ENCODE measurements at places on chromosomes 11 and 22.

GRCh38 chr22:37560608-37561211, 430 bp downstream of the CDC42EP1 start:
- peak; percentile 66 for DNase-seq

GRCh38 chr22:39388261-39389011, 11.1 kb upstream of the TAB1 start:
- peak; percentile 61 for DNase-seq

- no peak for DNase-seq
These were observed 49.8 kb upstream of the PRDM11 start for GRCh38 chr11:45096636-45097035.

- DNase-seq = no peak
These were observed 70.3 kb downstream of the INSC start for GRCh38 chr11:15185021-15185420.

- peak; percentile 25 for DNase-seq
These were observed 101.4 kb downstream of the DBX1 start for GRCh38 chr11:20058749-20059458.

GRCh38 chr11:25776238-25776637, 555.7 kb upstream of the ANO3 start:
- DNase-seq = no peak

DNA sequence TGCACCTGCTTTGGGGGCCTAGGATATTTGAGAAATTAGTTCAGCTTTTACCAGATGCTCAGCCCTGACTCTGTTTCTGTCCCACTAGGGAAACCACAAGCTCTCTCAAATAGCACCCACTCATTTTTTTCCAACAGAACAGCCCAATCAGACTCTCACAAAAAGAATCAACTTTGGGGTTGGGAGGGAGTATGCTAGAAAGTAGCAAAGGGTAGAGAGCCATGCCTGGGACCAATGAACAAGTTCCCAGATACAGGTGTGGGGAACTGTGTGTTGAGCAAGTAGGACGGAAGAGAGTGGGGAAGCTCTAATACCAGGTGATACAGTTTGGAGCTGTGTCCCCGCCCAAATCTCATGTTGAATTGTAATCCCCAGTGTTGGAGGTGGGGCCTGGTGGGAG, 41.1 kb downstream of the TRIM66 start:
- no peak for DNase-seq

DNA sequence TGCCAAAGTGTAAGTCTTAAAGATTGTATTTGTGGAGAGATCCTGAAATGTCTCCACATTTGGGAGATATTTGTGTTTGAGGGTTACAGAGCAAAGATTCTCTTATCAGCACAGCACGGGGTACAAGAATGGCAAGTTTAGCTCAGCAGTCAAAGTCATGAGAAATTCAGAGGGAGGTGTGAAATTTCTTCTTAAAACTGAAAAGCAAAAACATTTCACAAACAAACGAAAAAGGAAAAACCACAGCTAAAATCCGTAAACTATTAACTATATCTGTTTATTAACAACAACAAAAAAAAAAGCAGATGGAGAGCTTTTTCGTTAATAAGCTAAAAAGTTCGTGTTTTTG, 40.9 kb upstream of the ETS1 start:
- DNase-seq = no peak

DNA sequence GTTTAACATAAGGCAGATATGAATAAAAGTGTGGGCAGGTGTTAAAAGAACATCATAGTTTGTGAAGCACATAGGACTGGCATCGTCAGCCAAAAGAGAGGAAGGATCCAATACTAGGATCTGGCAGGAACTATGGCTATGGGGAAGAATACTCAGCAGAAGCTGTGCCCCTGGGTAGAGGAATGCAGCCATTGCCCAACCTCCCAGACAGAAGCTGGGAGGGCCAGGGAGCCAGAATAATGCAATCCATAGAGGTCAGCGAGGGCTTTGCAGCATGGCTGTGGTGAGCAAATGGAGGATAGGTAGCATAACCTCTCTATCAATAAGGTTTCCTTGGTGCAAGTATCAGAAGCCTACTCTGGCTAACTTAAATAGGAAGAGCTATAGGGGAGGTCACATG, 11.7 kb upstream of the CSTF3 start:
- peak; percentile 69 for DNase-seq

GRCh38 chr11:16981651-16982194, 32.5 kb downstream of the PLEKHA7 start:
- DNase-seq = peak; percentile 42

DNA sequence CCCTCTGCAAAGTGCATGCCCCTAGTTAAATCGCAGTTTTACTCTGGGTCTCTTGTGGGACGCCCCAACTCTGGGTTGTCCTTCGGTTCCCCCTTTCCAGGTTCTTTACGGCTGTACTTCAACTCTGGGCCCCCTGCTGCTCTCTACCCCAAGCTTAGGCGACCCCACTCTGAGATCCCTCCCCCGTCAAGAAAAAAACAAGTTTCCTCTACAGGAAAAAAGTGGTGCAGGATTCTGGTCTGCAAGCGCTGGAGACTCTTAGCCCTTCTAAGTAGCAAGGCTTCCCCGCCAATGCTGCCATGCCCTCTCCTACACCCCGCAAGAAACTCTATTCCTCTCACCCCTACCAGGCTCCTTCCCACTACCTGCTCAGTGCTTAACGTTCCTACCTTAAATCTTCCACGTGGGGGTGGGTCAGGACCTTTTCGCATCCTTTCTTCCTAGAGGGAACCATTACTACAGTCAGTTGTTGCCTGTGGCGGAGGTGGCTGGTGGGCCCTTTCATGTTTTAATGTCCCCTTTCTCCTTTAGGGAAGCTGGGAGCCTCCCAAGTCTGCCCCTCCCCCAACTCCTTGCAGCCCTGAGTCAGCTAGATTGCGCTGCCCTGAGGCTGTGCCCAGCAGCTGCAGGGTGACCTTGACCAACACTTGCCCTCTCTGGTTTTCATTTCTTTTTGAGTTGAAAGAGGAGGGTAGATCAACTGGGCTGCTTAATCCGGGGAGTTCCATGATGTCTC, 1.4 kb downstream of the NEFH start:
- DNase-seq = peak; percentile 6

- DNase-seq = no peak
These were observed 41.4 kb upstream of the B3GAT1 start for GRCh38 chr11:134453441-134453840.

DNA sequence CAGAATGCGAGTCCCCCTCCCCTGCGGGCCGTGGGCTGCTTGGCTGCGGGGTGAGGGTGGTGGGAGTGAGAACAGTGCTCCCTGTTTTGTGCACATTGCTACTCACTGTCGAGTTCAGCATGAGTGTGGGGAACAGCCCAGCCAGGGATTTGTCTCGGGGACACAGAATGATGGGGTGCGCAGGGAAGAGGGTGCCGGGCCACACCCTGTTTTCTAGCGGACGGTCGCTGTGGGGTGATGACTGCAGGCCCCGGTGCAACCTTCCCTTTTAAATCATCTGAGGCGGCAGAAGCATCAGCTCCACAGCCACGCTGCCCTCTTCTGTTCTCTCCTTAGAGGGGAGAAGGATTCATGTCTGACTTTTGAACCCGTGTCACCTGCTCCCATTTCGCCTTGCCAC, 1051.2 kb downstream of the TBC1D22A start:
- no peak for DNase-seq

DNA sequence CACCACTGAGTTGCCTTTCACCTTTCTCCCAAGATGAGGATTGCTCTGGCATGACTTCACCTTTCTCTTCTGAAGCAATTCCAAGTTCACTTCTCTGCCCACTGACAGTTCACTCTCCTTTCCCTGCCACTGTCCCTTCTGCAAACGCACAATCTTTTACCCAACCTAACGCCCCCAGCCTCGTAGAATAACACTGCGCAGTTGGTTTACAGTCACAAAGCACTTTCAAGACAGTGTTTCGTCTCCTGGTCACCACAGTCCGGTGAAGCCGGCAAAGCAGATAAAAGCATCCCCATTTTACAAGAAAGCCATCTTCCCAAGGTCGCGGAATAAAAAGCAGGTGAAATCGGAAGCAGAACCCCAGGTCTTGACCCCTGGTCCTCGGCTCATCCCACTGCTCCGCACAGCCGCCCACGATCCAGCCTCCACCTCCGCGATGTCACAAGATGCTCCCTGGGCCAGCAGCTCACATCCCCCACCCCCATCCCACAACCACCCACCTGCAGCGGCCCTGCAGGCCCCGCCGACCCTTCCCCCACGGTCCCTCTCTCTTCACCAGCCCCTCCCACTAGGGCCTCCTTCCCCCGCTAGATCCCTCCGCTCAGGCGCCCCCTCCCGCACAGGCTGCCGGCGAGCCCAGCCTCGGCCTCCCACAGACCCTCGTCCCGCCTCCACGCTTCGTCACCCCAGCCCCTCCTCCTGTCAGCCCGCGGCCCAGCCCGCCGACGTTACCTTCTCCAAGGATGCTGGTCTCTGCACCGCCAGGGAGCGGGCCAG, 585 bp downstream of the PI4KA start:
- peak; percentile 76 for DNase-seq

- no peak for DNase-seq
These were observed 28.3 kb upstream of the PARVB start for GRCh38 chr22:43995798-43996169.

DNA sequence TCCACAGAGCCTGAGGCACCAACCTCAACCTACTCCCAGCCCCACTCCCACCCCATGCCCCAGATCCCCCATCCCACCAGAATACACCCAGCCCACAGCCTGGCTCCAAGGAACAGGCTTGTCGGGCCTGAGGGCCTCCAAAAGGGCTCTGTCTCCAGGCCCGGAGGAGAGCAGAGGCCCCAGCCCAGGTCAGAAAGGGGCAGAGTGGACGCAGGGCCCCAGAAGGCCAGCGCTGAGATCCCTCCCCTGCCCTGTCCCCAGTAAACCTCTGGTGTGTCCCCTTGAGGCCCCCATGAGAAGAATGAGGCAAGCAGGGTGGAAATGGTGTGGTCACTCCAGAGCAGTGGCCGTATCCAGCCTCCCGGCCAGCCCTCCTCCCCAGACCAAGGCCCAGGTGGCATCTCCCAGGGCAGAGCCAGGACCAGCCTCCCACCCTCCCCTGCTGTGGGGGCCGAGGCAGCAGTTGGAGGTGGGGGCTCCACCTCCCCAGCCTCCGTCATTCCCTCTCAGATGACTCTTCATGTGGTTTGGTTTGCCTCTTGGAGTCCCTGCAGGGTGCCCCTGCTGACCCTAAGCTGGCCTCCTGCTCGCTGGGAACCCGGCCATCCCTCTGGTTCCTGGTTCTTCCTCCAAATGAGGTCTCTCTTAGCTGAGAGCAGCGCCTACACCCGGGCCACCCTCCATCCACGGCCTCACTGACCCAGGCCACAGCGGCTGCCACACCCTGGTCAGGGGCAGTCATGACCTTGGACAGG, 195.0 kb downstream of the IGLL1 start:
- DNase-seq = no peak

- DNase-seq = peak; percentile 52
These were observed 449.3 kb downstream of the OPCML start for GRCh38 chr11:133082841-133083488.

DNA sequence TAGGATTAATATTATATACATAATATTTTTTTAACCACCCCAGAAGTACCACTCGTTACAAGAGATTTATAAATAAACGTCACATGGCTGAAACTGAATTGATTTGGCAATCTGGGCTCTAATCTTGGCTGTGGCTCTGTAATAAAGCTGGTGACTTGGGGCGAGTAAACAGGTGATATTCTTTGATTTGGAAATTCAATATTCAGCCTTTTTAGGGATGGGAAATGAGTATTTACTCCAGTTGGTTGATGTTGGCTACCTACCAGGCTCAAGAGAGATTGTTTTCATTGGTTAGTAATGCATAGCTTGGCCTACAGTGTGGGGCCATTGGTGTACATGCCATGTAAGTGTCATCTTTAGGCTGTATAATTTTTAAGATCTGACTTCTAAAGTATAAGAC, 117.7 kb upstream of the SORL1-AS1 start:
- DNase-seq = no peak

DNA sequence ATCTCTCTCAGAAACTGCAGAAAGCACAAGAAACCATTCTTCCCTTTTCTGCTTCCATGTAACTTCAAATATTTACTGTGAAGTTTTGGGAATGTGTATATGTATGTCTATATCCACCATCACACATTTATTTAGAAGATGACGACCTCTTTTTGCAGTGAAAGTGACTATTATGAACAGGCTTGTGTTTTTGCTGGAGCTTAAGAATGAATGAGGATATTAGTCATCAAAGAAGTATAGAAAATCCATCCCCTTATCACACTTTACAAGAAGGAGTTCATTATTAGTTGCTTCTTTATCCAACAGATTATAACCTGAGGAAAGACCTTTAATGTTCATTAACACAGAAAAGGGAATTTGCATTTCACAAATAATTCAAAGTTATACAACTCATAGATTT, 21.1 kb upstream of the SLC5A12 start:
- DNase-seq = no peak

- peak; percentile 78 for DNase-seq
These were observed 213.5 kb upstream of the NAV2 start for GRCh38 chr11:19499026-19499669.

DNA sequence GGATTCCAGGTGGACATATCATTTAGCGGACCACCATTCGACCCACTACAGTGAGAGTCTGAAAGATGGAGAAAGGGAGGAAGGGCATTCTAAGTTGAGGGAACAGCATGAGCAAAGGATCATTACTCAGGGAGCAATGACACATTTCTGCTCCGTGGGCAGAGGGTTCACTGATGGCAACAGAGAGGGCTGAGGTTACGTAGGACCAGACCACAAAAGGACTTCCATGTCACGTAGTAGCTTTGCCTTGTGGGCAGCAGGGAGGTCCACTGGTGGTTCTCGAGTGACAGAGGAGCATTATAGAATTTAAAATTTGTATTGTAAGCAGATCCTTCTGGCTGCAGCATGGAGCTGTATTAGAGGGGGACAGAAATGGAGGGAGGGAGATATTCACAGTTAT, 109.7 kb upstream of the NAV2 start:
- DNase-seq = no peak

DNA sequence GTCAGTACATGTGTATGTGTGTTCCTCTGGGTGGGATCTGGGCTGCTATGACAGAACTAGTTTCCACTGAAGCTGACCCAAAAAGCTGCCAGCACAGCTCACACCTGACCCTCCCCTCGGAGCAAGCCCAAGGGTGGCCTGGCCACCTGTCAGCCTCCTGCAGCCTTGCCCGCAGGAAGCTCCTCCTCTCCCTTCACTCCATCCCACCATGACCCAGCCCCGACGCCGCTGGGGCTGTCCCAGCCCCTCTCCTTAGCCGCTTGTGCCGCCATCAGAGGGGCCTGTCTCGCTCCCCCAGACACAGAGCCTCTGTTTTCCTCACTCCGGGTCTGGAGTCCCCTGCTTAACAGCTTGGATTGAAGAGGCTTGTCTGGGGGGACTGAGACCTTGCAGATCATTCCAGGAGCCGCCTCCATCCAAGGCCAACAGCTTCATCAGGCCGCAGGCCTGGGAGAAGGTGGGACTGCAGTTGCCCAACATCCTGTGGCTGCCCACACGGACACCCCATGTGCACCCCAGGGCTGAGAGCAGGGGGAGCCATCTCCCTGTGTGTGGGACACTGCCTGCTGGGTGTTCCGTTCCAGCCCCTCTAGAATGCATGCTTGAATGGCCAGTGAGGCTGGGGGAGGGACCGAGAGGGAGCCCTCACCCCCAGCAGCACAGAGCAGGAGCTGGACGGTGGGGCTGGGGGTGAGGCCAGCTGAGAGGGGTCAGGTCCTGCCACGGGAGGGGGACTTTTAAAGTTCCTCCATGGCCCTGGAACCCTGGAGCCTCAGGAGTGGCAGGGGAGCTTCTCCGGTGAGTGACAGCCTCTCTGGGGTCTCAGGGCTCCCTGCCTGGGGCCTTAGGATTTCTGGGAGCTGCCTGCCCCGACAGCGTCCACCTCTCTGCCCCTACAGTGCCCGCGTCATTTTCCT, 696 bp downstream of the MRGPRF start:
- DNase-seq = peak; percentile 64
